ENCODE measurements at places on chromosomes 3 and 15. TPM values are rescaled to one million over a fixed set of nuclear protein-coding genes. Genes with fewer than 3 reads are reported as not detected.

RNU5B-1 gene
- polyA plus RNA-seq: not detected

CMTM8 gene
- 9.6 TPM for polyA plus RNA-seq

PPP2R3A gene
- 16.6 TPM for polyA plus RNA-seq

BFSP2 gene
- 0.86 TPM for polyA plus RNA-seq

LYZL4 gene
- not detected for polyA plus RNA-seq

ANO10 gene
- polyA plus RNA-seq: 48.2 TPM

GMNC gene
- polyA plus RNA-seq: 2.1 TPM

ACY1 gene
- 856 TPM for polyA plus RNA-seq

PLSCR2 gene
- polyA plus RNA-seq: not detected

ACOX2 gene
- 85.5 TPM for polyA plus RNA-seq

TGM4 gene
- polyA plus RNA-seq: not detected

DNA sequence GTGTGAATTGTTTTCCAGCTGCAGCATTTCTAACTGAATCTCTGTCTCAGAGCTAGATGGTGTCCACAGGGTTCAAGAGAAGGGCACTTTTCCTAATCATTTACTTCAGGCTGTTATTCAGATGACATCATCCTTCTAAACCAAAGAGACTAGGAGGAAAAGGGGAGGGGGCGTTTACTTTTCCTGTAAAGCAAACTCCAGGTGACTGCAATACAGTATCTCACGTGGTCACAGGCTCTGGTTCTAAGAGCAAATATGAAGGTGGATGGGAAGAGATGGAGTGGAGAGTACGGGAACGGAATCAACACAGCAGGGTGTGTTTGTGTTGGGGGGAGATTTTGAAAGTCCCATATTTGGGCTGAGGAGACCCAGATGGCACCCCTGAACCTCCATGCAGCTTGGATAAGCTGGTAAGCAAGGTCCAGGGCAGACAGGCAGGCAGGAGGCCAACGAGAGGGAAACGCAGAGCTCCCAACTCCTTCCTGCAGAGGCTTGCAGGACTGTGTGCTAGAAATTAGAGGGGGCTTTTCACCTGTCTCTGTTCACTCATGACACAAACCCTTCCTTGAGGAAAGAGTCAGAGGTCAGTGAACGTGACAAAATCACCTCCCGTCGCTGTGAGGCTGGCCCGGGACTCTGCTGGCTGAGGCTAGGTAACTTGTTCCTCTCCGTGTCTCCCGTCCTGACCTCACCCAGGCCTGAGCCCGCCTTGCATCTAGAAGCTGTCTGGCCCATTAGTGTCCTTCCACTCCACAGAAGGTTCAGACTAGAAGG is 151.2 kb downstream of the OPA1 start:
- no peak for DNase-seq

GRCh38 chr15:76328958-76329357 is 7.6 kb upstream of the ISL2 start:
- no peak for DNase-seq

- DNase-seq: no peak
Observed at GRCh38 chr3:33211444-33211843, 7.2 kb downstream of the SUSD5 start.

DNA sequence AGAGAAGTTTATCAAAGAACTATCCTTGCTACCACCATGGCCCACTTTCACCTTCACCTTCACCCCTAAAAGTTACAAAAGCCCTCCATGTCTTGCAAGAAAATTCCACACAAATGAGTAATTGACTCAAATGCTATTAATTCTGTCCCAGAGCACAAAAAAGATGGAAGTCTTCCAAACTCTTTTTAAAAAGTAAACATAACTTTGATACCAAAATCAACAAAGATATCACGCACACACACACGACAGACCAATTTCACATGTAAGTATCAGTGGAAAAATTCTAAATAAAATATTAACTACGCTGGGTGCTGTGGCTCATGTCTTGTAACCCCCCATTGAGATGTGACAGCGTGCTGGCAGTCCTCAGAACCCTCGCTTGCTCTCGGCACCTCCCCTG is 1.1 kb upstream of the MCCC1 start:
- DNase-seq: no peak

- DNase-seq: no peak
Observed at GRCh38 chr3:28294667-28295413, 53.4 kb downstream of the CMC1 start.

DNA sequence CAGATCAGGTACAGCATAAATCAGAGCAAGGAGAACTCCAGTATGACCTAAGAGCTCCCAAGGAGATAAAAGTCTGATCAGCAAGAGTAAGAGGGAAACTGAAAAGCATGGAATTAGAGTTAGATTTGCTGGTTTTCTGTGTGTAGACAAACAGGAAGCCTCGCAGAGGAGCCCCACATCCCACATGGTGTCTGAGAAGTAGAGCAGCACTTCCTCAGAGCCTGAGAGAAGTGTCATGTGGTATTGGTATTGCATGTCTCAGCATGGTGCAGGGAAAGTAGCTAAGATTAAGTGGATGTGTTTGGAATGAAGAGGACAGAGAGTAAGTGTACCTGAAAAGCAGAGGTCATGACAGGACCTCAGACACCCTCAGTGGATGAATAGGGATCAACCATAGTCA is 175.4 kb upstream of the GBE1 start:
- DNase-seq: peak; percentile 2

- DNase-seq: peak; percentile 26
Observed at GRCh38 chr3:160577556-160578195, 12.3 kb upstream of the KPNA4 start.

GRCh38 chr3:117632191-117632590 is 922.6 kb downstream of the TUSC7 start:
- no peak for DNase-seq

DNA sequence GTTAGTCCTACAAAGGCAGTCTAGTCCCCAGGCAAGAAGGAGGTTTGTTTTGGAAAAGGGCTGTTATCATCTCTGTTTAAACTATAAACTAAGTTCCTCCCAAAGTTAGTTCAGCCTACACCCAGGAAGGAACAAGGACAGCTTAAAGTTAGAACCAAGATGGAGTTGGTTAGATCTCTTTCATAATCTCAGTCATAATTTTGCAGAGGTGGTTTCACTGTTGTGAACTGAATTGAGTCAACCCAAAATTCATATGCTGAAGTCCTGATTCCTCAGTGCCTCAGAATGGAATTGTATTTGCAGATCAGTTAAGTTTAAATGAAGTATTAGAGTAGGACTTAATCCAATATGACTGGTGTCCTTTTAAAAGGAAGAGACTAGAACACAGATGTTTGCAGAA is 101.0 kb upstream of the C3orf80 start:
- DNase-seq: no peak

DNA sequence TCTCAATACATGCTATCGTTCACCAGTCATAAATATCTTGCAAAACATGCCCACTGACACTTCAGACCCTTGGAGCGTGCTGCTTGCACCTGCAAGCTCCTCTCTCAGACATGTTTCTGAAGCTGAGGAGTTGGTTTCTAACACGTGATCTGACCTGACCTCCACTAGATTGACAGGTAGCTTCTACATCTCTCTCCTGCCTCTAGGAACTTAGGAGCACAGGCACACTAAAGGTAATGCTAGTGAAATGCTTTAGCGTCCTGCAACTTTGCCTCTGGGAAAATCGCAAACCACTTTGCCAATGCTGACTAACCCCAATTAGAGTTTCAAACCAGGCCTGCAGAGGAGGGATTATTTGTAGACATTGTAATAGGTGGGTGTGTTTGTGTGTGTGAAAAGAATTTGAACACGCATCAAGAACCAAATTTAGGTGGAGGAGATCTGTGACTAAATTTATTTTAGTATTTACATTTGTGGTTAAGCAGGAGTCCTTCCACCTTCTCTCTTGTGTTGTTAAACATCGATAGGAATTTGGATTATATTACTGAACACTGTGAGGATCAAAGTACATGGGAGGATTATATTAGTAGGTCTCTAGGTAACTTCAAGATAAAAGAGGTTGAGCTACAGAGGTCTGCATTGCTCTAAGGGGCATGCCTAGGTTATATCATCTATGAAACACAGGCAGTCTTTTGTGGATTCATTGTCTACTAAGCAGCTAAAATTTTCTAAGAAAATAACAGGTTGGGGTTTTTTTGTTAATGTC is 86.7 kb upstream of the ZBED2 start:
- DNase-seq: no peak

GRCh38 chr3:137807998-137808397 is 43.9 kb downstream of the SOX14 start:
- DNase-seq: peak; percentile 31

DNA sequence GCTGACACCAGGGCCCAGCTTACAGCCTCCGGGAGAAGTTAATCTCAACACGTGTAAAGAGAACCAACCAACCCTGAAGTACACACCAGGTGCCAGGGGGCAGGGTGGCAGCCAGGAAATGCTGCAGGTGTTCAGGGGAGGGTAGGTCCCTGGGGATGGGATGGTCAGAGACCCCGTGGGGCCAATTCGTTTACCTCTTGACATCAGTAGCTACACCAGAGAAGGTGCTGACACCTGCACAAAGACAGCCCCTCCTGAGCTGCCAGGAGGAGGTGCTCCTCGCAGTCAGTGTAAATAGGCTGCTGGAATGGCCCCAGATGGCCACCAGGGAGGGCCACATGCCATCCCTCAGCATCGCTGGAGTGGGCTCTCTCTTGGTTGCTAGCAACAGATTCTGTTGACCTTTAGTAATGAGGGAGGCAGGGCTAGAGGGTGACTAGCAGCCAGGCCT is 52.8 kb downstream of the CORO2B start:
- peak; percentile 60 for DNase-seq

- no peak for DNase-seq
Observed at GRCh38 chr3:148950806-148951205, 40.5 kb upstream of the GYG1 start.

GRCh38 chr3:157088601-157089454 is 71.1 kb downstream of the CCNL1 start:
- DNase-seq: peak; percentile 98

DNA sequence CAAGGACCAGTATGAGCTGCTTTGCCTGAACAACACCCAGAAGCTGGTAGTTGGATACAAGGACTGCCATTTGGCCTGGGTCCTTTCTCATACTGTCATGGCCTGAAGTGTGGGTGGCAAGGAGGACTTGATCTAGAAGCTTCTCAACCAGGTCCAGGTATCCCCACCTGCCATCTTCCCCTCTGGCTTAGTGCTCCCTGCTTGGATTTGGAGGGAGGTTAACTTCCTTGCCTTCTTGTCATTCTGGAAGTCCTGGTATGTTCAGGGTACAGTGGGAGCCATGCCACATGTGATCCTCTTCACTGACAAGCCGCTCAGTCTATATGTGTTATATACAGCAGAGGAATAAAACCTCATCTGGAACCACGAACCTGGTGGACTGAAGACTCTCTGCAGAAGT is 37.7 kb upstream of the TOPBP1 start:
- DNase-seq: no peak

DNA sequence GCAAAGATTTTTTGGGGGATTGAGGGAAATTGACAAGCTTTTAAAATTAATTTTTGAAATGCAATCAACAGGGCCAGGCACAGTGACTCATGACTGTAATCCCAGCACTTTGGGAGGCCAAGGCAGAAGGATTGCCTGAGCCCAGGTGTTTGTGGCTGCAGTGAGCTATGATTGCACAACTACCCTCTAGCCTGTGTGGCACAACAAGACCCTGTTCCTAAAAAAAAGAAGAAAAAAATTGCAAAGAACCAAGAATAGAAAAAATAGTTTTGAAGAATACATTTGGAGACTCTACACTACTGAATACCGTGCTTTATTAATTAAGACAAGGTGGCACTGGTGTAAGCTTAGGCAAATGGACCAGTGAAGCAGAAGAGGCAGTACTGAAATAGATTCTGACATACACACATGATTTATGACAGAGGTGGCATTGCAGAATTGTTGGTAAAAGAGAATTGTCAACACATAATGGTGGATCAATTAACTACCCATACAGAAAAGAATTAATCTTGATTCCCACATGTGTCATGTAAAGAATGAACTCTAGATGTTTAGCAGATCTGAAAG is 443.3 kb upstream of the ATP11B start:
- DNase-seq: no peak

- DNase-seq: no peak
Observed at GRCh38 chr3:166669781-166670180, 710.3 kb downstream of the ZBBX start.

DNA sequence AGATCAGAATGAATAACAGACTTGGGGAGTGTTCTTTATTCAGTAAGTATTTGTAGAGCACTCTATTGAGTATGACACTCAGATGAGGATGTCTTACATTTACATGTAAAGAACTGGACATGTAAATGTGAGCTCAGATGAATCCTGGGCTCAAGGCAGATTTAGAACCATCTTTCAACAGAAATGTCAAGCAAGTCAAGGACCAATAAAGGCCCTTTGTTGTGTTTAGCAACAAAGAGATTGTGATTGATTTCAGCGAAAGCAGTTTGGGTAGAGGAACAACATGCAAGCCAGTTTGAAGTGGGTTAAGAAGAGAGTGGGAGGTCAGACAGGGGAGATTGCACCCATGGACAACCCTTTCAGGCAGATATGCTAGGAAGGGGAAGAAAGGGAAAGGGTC is 194.2 kb upstream of the DNAJC19 start:
- DNase-seq: no peak

DNA sequence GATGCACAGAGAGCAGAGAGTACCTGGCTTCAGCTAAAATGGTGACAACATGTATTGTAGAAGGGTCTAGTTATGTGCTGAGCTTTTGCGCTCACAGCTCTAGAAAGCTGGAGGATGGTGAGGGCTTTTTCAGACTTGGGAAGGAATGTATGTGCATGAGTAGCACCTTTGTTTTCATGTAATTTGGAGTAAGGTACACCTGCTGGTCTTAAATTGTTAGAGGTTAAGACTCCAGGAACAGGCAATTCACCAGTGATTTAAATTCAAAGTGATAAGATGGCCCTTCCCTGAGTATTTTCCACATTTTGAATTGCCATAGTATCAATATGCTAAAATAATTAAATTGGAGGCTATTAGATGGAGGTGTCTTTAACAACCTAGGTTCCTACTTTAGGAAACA is 436.4 kb upstream of the GOLIM4 start:
- DNase-seq: no peak

- no peak for DNase-seq
Observed at GRCh38 chr3:141313093-141313683, 55.1 kb upstream of the ZBTB38 start.

GRCh38 chr15:74376226-74376625 is 8.8 kb upstream of the CYP11A1 start:
- no peak for DNase-seq

DNA sequence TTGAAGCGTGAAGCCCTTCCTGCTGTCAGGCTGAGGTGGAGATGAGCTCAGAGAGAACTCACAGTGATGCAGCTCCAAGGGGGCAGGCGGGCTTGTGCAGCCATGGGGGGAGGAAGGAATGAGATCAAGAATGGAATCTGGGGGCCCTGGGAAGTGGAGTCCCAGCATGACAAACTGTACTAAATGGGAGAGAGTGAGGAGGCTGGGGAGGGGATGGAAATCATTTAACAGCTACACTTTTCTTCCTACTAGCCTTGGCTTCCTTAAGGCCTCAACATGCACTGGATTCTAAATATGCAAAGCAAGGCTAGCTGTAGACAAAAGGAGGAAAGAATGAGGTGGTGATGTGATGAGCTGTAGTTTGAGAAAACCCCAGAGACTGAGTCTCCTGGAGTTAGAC is 133.9 kb downstream of the EEFSEC start:
- DNase-seq: peak; percentile 13
